Activated CD4-positive, alpha-beta memory T cell treated with anti-CD3 and anti-CD28 coated beads for 36 hours (primary cell): ENCODE measurements at places on chromosomes 7 and 10.

GRCh38 chr10:5633166-5633749 is 33.1 kb downstream of the ASB13 start:
- DNase-seq: no peak

- no peak for DNase-seq
These were observed 107.5 kb upstream of the ARID5B start for GRCh38 chr10:61793760-61794703.

DNA sequence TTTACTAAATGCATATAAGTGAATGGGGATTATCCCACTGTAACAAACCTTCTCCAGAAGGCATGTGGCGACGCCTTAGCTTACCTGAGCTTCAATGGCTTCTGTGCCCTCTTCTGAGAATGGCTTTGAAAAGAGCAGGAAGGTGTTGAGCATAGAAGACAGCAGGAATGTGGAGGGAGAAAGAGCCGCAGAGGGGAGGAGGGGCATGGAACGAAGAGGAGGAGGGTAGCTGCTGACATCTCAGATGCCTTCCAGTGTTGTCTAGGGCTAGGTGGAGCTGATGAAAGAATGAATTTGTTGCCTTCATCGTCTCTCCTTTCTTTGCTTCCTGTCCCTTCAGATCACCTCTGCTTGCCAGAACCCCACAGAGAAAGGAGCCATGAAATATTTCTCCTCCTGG is 86.2 kb downstream of the ITIH5 start:
- DNase-seq: no peak

- DNase-seq: no peak
These were observed 57.2 kb downstream of the MAD1L1 start for GRCh38 chr7:2175514-2175913.

- DNase-seq: no peak
These were observed 102.6 kb upstream of the SFMBT2 start for GRCh38 chr10:7513455-7513854.
